Naive thymus-derived CD8-positive, alpha-beta T cell (primary cell): ENCODE measurements at places on chromosomes 6 and 20.

- no peak overlapping the region for H3K27ac ChIP-seq
- H3K4me1 ChIP-seq: no peaks in the 10 kb centered on the region
- no peak overlapping the region for H3K4me3 ChIP-seq
Measured at GRCh38 chr6:114310053-114310452, 32.8 kb downstream of the HS3ST5 start.

DNA sequence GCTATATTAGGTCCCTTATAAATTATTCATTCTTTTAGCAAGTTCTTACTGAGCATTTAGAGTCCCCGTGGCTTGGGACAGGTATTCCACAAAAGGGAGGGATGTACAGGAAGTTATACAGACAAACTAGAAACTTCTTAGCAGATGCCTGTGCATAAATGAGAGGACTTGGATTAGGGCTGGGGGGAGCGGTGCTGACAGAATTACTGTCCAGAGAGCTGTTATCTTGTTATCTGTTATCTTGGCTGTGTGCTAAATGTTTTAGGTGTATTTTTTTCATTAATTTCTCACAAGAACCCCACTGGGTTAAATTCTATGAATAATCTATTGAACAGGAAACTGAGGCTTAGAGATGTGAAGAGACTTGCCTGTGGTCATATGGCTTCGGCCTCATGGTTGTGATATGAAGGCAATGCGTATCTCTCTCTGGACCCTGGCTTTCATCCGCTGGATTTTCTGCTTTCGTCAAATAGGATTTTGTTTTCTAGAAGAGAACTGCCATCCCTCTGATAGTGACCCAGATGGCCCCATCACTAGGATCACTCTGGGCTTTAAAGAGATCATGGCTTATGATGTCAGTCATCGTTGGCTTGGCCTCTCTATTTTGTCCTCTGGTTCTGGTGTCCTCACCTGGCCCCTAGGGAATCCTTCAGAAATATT is 32.3 kb upstream of the RREB1 start:
- no peaks in the 10 kb centered on the region for H3K27me3 ChIP-seq
- H3K27ac ChIP-seq: peak overlapping the region; percentile 6
- H3K4me1 ChIP-seq: no peaks in the 10 kb centered on the region
- no peak overlapping the region for H3K4me3 ChIP-seq

DNA sequence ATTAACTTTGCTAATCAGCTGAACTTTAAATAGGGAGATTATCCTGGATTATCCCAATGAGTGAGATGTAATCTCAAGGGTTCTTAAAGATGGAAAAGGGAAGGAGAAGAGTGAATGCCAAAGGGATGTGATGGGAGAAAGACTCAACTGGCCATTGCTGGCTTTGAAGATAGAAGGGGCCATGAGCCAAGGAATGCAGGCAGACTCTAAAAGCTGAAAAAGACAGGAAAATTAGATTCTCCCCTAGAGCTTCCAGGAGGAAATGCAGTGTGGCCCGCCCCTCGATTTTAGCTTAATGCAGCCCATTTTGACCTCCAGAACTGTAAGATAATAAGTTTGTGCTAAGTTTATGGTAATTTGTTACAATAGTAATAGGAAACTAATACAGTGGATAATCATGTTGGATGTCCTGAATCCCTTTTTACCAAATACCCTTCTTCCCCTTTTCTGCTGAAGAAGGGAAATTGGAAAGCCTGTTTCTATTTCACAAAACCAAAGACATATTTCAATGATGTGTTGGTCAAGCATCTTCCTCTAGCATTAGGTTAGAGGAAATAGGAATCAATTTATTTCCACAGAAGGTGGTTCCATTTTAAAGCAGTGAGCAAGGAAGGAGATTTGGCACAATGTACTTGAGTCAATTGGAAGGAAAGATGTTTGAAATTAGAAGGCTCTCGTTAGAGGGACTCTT is 3.3 kb upstream of the HDDC2 start:
- DNase-seq: no peak
- no peak overlapping the region for H3K4me3 ChIP-seq
- H3K27me3 ChIP-seq: peaks cover 7% of the 10 kb centered on the region
- H3K27ac ChIP-seq: peak overlapping the region; percentile 25
- H3K36me3 ChIP-seq: peaks cover 3% of the 10 kb centered on the region

DNA sequence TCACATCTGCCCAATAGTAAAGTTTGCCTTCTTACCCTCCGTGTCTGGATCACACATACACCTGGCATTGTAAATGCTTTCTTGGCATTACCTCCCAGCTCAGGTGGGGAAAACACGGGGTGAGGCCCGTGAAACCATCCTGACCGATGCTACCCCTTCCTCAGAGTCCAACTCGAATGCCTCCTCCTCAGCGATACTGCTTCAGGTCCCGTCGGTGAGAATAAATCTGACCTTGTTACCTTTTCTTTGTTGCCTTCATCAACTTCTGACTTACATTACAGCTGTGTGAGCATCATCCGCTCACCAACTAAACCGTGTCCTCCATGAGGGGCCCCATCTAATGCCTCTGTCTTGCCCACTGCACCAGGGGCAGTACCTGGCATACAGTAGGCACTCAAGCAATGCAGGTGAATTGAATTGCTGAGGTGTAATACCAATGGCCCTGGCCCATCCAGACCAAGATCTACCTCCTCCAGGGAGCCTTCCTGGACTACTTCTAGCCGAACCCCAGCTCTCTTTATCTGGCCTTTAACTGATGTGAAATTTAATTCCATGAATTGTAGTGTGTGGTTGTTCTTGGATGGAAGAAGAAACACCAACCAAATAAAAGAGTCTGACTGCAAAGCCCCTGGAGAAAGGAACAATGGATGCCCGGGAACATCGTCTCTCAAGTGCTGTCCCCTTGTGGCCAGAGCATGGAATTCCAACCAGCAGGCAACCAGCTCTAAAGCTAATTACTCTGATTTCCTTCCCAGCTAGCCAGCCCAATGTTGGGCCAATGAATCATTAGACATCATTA is 141.5 kb downstream of the ANKRD60 start:
- H3K36me3 ChIP-seq: no peaks in the 10 kb centered on the region
- H3K27me3 ChIP-seq: peaks cover 3% of the 10 kb centered on the region
- H3K27ac ChIP-seq: no peak overlapping the region
- H3K4me3 ChIP-seq: no peak overlapping the region
- no peaks in the 10 kb centered on the region for H3K4me1 ChIP-seq

GRCh38 chr20:35539756-35540212 is 2.1 kb upstream of the ERGIC3 start:
- no peak overlapping the region for H3K27ac ChIP-seq
- DNase-seq: no peak
- peaks cover 27% of the 10 kb centered on the region for H3K4me1 ChIP-seq
- H3K27me3 ChIP-seq: no peaks in the 10 kb centered on the region
- no peak overlapping the region for H3K4me3 ChIP-seq
- no peaks in the 10 kb centered on the region for H3K36me3 ChIP-seq
